ENCODE measurements at places on chromosomes 4 and X.

DNA sequence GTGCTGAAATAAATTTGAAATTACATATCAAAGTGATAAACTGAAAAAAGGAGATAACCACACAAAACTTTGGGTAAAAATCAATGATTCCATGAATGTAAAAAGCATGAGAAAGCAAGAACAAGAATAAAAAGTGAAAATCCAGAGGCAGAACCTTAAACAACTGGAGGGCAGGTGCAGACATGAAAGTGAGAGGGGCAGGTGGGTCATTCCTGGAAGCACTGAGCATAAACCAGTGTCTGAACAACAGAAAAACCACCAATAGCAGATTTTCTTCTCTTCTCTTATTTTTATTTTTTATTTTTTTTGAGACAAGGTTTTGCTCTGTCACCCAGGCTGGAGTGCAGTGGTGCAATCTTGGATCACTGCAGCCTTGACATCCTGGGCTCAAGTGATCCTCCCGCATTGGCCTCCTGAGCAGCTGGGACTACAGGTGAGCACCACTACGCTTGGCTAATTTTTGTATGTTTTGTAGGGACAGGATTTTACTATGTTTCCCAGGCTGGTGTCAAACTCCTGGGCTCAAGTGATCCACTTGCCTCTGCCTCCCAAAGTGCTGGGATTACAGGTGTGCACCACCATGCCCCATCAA lies 46.8 kb upstream of the GPR78 start:
- DNase-seq: no peak

DNA sequence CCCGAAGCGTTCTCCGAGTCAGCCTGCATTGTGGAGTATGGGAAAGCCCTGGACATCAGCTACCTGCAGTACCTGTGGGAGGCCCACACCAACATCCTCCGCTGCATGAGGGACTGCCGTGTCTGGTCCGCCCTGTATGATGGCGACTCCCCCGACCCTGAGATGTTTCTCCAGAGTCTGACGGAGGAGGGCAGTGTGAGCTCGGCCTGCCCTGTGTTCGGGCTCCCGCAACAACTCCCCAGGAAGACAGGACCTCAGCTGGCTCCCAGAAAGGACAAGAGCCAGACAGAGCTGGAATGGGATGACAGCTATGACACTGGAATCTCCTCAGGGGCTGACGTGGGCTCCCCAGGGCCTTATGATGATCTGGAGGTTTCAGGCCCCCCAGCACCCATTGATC lies 111.3 kb downstream of the GATB start:
- DNase-seq: no peak

- DNase-seq: no peak
These were observed 63.6 kb downstream of the PALLD start for GRCh38 chr4:168560184-168561180.

GRCh38 chr4:48899432-48899749 lies 7.2 kb downstream of the OCIAD2 start:
- no peak for DNase-seq

- DNase-seq: no peak
These were observed 219.8 kb downstream of the MAML3 start for GRCh38 chr4:139934057-139934707.

GRCh38 chrX:47503151-47503550 lies 20.1 kb upstream of the ZNF41 start:
- DNase-seq: no peak

Measured in GM12892 (cell line).